AG08396 (cell line): ENCODE measurements at places on chromosomes 12 and 14.

DNA sequence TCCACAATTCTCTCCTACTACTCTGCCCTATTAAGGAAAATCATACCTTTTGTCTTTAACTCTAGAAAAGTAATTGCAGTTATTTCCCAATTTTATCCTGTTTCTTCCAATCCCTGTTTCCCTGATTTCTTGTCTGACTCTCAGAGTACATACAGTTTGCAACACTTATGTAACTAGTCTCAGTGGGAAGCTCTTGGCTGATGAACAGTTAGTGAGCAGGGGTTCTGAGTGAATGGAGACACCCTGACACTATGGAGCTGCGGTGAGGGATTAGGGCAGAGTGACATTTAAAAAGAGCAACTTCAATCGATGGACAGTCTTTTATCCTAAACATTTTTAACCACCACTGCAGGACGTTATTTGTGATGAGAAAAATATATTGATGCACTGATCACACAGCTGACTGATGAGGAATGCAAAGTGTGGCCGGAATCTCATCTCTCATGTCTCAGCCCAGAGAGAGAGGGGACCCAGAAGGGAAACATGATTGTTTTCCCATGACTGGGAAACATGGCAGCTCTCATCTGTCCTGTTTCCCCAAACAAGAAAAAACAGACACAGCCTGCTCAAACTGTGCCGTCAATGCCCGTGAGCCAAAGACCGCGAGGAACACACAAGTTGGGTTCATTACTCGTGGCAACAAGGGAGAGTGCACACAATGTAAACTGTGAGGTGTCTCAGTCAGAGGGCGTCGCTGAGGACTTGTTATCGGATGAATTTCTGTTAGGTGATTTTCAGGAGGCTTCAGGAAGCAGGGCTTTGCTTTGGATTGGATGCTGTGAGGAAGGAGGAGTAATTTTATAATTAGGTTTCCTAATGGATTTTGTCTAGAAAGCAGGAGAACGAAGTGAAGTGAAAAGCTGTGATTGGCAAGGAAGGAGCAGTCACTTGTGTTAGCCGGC is 5.2 kb upstream of the SLC6A13 start:
- no peak for DNase-seq

DNA sequence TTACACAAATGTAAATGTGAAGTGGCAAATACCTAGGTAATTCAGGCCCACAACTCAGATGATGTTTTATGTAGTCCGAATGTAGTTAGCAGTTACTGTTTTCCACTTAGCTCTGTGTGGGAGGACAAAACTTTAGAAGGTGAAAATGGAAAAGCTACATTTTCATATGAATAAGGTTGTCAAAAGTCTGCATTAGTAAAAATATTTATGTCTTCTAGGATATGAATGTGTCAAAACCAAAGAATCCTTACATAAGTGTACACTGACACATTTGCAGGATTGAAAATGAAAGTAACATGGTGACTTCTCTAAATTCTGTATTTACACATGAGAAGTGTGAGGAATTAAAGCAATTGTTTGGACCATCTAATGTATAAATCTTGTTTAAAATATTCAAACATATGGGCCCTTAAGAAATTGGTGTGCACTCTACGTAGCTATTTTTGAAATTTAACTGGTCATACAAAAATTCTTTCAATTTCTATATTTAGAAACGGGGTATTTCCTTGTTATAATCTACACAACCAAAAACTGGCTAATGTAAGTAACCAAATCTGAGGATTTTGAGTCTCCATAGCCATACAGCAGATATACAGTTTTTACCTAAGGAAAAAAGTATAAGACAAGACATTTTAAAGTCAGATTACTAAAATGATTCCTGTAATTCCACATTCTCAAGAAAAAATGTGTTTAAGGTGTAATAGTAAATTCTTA is 5.4 kb downstream of the CDKN1B start:
- no peak for DNase-seq

DNA sequence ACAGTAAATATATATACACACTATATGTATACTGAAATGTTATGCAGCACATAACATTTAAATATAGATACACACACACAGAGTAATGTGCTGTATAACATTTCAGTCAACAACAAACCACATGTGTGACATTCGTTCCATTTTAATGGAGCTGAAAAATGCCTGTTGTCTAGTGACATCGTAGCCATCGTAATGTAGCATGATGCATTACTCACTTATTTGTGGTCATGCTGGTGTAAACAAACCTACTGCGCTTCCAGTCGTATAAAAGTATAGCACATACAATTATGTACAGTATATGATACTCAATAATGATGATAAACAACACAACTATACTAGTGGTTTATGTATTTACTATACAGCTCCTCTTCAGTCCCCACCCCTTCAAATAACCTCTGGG is 119.0 kb upstream of the SLC38A4 start:
- DNase-seq: no peak

DNA sequence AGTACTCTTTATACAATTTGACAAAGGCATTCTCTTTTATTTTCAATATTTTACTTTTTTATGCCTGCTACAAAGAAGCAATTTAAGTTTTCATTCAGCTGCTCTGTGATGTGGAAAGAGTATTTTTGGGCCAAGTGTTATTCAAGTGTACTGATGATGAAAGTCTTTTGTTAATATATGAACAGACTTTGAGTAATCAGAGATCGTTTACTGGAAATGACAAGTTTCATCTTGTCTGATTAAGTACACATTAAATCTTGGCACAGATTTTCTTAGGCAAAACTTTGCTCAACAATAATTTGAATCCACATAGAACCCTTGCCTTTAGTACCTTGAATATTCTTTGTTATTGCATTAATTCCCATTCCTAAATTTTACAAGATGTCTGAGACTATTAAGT is 13.3 kb upstream of the PZP start:
- DNase-seq: no peak

GRCh38 chr12:6890789-6891645 is 13.6 kb upstream of the LRRC23 start:
- DNase-seq: peak; percentile 98

- no peak for DNase-seq
These were observed 34.0 kb upstream of the TPH2 start for GRCh38 chr12:71904629-71905028.

- peak; percentile 39 for DNase-seq
These were observed 51.9 kb upstream of the NUDT4 start for GRCh38 chr12:93325855-93326254.

GRCh38 chr14:104639885-104640548 is 35.4 kb upstream of the TMEM179 start:
- DNase-seq: peak; percentile 90

DNA sequence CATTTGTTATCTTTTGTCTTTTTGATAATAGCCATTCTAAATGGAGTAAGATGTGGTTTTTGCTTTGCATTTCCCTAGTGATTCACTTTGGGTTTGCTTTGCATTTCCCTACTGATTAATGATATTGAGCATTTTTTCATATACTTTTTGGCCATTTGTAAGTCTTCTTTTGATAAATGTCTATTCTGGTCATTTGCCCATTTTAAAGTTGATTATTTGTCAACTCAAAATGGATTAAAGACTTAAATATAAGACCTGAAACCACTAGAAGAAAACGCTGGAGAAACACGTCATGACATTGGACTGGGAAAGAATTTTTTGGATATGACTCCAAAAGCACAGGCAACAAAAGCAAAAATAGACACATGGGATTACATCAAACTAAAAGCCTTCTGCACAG is 148.0 kb downstream of the APAF1 start:
- no peak for DNase-seq

GRCh38 chr12:72468505-72468904 is 196.3 kb downstream of the TRHDE start:
- no peak for DNase-seq

GRCh38 chr12:110281549-110282299 is 677 bp downstream of the ATP2A2 start:
- peak; percentile 83 for DNase-seq

GRCh38 chr12:96302687-96303310 is 97.4 kb downstream of the CDK17 start:
- DNase-seq: no peak

GRCh38 chr12:3092764-3093163 is 15.6 kb downstream of the TSPAN9 start:
- no peak for DNase-seq

DNA sequence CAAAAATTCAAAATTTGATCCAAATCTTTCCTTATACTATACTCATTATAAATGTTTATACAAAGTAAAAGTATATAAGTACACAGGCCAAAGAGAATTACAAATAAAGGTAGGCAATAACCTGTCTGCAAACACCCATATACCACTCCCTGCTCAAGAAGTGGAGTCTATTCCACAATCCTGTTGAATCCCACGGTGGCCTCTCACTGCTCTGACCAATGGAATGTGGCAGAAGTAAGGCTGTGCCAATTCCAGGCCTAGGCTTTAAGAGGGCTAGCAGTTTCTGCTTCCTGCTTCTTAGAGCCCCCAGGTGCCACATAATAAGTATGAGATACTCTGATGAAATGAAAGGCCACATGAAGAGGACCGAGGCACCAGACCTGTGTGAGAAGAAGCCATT is 79.8 kb upstream of the CFL2 start:
- DNase-seq: peak; percentile 28

GRCh38 chr14:104885973-104886689 is 21.1 kb downstream of the CEP170B start:
- DNase-seq: no peak

- no peak for DNase-seq
These were observed 218.6 kb upstream of the ATP2B1 start for GRCh38 chr12:89927226-89927698.

DNA sequence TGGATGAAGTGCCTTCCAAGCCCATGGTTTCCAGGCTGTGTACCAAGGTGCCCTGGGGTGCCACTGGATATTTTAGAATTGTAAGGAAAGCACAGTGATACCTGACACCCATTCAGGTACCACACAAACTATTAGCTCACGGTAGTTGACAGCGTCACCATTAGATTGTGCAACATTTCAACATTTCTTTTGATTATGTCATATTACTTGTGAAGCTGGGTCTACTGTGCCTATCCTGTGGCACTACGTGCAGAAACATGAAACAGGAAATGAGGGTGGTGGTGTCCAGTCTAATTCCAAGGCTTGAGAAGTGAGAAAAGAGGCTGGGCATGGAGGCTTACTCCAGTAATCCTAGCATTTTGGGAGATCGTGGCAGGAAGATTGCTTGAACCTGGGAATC is 75.5 kb upstream of the CPM start:
- DNase-seq: no peak

GRCh38 chr12:7934889-7935492 is 996 bp downstream of the SLC2A3 start:
- no peak for DNase-seq

GRCh38 chr14:39175445-39176262 is 600 bp downstream of the PNN start:
- peak; percentile 25 for DNase-seq

GRCh38 chr12:124501112-124501561 is 66.3 kb downstream of the NCOR2 start:
- no peak for DNase-seq

- DNase-seq: no peak
These were observed 101.6 kb downstream of the OTX2 start for GRCh38 chr14:56708704-56709103.

- no peak for DNase-seq
These were observed 184.1 kb downstream of the PRKD1 start for GRCh38 chr14:29743531-29743930.

DNA sequence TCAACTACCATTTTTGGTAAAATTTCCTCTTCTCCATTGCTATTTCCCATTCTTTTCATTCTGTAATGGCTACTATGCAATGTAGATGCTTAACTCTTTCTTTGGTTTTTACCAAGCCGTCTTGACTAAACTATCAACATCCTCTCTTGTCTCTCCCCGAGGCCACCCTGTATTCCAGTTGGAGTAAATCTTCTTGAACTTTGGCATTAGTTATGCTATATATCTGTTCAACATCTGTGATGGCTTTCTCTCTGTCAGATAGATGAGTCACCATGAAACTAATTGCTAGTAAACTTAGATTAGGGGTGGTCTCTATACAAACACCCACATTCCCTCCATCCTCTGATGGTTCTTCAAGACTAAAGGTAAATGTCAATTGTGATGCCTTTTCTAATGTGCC is 63.4 kb downstream of the LMO3 start:
- DNase-seq: no peak

DNA sequence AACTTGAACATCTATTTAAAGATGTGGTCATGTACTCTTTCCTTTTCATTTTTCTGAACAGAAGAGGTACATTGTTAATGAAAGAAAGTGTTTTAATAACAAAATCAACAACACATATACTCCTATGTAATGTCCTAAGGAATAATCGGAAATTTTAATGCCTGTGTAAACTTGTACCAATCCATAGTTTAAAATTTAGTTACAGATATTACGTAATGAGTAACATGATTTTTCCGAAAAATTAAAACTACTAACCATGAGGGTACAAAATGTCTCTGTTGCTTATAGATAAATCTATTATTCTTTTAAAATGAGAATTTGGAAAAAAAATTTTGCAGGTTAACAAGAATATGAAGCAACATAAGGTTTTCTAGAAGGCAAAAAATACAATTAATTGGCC is 220.1 kb downstream of the BCAT1 start:
- DNase-seq: no peak

DNA sequence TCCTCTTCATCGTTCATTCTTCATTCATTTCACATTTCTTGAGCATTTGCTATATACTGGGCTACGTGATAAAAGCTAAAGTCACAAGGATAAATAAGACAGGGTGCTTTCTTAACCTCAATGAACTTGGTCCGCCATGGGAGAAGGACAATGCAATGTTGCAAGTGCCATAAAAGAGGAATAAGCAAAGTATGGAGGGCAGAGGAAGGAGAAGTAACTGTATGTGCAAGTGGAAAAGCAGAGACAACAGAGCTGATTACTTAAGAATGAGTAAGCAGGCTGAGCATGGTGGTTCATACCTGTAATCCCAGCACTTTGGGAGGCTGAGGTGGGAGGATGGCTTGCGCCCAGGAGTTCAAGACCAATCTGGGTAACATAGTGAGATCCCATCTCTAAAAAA is 14.4 kb downstream of the AREL1 start:
- DNase-seq: no peak

- DNase-seq: no peak
These were observed 295.6 kb downstream of the DPF3 start for GRCh38 chr14:72598306-72598705.

DNA sequence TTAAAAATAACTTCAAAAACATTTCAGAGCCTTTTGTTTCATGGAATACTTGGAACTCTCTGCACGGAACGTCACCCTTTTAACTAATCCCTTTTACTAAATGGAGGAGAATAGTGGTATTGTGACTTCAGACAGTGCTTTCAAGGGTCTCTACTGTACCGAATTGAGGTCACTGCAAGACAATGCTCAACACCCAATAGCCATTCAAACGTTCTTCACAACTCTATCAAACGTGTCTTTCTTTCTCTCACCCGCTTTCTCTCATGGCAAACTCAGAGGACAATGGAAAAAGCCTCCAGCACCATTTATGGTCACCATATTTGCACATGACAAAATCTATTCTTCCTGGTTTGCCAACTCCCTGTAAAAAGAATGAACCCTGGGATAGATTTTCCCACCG is 132.1 kb upstream of the SOX5 start:
- no peak for DNase-seq
